OCI-LY7 (cell line): ENCODE measurements at places on chromosomes 6 and 20. TPM values are rescaled to one million over a fixed set of nuclear protein-coding genes. Genes with fewer than 3 reads are reported as not detected.

Gene CST8
- total RNA-seq = not detected in 2 replicates

DNA sequence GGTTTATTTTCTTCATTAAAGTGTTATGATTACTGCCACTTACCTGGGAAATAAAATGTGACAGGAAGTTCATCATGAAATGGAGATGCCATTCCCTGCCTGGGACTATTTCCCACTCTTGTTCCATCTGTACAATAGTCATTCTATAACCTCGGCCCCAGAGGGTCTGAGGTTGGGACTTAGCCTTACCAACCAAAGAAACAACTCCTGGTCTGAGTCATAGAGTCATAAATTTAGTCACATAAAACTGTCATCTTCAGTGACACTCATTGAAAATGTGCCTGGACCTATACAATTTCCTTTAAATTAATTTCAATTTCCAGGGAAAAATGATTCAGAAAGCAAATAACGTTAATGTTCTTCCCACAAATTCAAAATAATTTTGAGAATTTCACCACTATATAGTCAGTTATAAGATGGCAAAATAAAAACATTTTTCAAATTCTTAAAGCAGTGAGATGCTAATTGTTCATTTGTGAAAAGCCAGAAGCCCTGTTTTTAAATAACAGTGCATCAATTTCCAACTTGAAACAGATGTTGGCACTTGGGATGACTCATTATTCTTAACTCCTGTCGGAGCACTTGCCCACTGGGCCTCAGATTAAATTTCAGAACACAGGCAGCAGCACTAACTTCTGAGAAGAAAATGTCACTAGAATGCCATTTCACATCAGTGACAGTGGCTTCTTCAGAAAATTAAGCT lies 201.2 kb upstream of the SMLR1 start:
- DNase-seq = no peak

GRCh38 chr20:13824459-13824858 lies 39.6 kb downstream of the NDUFAF5 start:
- no peak for DNase-seq

- no peak for DNase-seq
Measured at GRCh38 chr20:4681401-4681800, 40.3 kb upstream of the PRND start.

DNA sequence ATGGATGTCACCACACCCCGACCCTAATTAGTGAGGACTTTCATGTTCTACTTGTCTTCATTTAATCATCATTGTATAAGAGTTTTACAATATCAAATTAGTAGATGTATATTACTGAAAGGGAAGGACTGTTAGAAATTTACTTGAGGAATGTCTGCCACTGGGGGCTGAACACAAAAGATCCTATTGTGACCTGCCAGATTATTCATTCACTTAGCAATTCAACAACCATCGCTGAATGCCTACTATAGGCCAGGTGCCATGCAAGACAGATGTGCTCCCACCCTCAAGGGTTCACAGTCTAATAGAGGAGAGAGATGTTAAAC lies 8.0 kb upstream of the RBCK1 start:
- no peak for DNase-seq

DNA sequence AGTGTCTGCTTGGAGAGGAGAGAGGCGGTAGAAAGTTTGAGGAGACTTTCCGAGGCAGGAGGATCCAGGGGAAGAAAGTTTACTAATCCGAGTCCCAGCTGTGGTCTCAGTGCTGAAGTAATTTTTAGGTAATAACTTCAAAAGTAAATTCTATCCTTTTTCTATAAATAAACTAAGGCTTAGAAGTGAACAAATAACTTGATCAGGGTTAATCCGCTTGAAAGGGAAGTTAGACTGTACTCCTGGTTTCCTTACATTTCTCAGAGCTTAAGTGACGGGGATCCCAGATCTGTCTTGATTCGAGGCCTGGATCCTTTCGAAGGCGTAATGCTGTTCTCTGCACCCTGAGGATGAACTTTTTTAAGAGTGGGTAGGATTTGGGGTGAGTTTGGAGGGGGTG lies 2.6 kb downstream of the STK35 start:
- DNase-seq = no peak

GRCh38 chr20:52399352-52399751 lies 207.8 kb upstream of the ZFP64 start:
- DNase-seq = no peak

DNA sequence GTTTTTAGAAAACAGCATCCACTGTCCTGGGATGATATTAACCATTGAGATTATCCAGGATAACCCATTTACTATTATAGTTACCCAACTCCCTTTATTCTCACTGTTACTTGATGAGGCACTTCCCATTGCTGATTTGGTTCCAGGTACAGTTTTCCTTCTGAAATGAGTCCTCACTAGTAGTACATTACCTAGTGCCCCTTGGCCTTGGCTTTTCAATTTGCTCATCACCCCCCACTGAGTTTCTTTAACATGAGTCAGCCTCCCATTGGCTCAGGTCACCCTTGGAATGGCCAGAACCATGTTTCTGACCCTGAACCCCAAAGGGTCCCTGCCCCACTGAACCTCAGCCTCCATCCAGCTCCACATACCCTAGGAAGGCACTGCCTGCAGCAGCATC lies 28.4 kb downstream of the MDGA1 start:
- DNase-seq = no peak

DNA sequence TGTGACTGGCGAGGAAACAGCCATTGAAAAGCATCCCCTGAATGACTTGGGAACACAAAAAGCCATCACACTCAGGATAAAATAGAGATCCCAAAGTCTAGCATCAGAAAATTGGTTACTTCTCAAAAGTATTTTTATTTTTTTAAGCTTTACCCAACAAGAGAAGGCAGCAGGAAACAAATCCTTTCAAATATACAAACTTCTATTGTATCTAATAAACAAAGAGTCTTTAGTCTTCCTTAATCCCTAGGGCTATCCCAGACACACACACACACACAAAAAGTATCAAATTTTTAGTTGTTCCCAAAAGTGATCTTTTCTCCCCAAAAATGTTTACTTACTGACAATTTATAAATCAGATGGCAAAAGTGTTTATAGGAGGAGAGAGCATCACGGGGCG lies 33.2 kb upstream of the MARCKS start:
- DNase-seq = no peak

DNA sequence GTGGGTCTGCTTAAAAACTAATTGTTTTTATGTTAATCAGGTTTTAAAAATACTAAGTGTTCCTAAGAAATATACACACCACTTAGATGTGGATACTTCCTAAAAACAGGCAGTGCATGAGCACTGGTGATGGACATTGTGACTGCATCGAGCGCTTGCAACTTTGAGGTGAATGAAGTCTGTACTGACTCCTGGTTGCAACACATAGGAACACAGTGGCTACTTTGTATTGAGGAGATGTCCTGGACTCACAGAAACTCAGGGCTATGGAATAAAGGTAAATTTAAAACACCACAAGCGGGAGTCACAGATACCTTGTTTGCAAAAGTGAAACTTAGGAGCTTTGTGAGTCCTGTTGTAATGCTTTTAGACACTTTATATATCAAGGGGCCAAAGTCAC lies 55.6 kb upstream of the POLR1H start:
- no peak for DNase-seq

GRCh38 chr6:67073938-67074337 lies 1366.9 kb upstream of the EYS start:
- DNase-seq = no peak

- no peak for DNase-seq
Measured at GRCh38 chr6:16334671-16335070, 96.3 kb downstream of the GMPR start.

- DNase-seq = no peak
Measured at GRCh38 chr20:13046409-13046808, 37.6 kb downstream of the SPTLC3 start.

GRCh38 chr20:64049060-64049877 lies at the start of gene SOX18:
SOX18 (minus strand) TSS chr20:64049639; CDS start chr20:64049516, 123 bp downstream.
- no peak for DNase-seq

DNA sequence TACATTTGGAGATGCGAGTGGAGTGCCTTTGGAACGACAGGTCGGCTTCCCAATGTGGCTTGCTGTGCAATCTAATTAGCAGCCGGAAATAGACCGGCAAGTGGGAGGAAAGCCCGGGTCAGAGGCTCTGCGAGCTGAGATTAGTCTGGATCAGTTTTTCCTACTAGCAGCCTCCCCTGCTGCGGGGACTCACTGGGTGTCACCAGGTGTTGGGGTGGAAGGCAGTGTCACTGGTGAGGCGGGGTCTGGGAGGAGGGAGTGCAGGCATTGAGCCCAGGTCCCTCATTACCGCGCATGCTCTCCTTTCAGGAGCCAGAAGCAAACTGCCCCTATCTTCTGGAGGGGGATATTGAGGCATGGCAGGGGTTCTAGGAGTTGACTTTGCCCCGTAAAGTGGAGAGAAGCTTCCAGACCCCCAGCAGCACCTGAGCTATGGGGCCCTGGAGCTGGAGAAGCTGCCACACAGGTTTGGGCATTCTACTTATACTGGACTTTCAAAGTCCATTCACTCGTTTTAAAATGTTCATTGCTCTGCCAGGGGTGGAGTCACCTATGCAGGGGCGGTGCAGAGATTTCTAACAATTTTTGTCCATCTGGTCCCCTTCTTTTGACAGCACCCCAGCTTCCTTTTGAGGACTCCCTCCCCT lies 11.0 kb downstream of the SULF2 start:
- no peak for DNase-seq
